ENCODE measurements at places on chromosomes 6 and 20.
A peak's percentile ranks its signal among the peaks of the same experiment; 100 is the strongest.

GRCh38 chr20:2859330-2860121 is 13.8 kb upstream of the PTPRA start:
- peak; percentile 49 for DNase-seq

GRCh38 chr20:24694157-24694726 is 224.8 kb downstream of the SYNDIG1 start:
- no peak for DNase-seq

- peak; percentile 48 for DNase-seq
Observed at GRCh38 chr6:147564556-147564955, 56.1 kb downstream of the SAMD5 start.

GRCh38 chr6:85451565-85452306 is 1.9 kb downstream of the NT5E start:
- DNase-seq = no peak
